Activated CD4-positive, alpha-beta T cell treated with anti-CD3 and anti-CD28 coated beads for 1 hour (primary cell): ENCODE measurements at places on chromosomes 2 and 18.

DNA sequence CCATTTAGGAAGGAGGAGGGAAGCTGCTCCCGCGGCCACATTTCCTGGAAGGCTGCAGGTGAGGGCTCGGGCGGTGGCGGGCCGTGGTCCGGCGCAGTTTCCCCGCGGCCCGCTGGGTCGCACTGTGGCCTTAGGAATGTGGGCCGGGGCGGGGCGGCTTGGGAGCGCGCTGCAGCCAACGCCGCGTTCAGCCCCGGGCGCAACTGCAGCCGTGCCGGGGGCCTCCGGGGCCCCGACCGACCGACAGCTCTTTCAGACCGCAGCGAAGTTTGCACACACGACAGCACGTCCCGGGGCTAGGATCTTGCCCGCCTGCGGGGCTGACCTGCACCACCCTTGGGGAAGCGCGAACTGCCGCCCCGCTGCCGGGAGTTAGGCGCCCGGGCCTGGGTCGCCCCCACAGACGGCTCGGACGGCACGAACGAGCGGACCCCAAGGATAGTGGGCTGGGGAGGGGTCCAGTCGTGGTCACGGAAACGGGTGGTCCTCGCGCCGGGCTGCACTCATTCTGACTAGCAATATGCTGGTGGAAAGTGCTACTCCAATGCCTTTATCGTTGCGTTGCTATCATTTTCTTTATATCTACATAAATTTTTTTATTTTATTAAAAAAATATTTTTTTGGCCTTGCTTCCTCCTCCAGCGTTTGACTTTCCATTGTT lies 69.9 kb upstream of the DLX2 start:
- DNase-seq: peak; percentile 53

- no peak for DNase-seq
Observed at GRCh38 chr2:69020496-69021426, 7.8 kb downstream of the ANTXR1 start.

- DNase-seq: no peak
Observed at GRCh38 chr2:100417711-100418124, 250 bp upstream of the CHST10 start.

DNA sequence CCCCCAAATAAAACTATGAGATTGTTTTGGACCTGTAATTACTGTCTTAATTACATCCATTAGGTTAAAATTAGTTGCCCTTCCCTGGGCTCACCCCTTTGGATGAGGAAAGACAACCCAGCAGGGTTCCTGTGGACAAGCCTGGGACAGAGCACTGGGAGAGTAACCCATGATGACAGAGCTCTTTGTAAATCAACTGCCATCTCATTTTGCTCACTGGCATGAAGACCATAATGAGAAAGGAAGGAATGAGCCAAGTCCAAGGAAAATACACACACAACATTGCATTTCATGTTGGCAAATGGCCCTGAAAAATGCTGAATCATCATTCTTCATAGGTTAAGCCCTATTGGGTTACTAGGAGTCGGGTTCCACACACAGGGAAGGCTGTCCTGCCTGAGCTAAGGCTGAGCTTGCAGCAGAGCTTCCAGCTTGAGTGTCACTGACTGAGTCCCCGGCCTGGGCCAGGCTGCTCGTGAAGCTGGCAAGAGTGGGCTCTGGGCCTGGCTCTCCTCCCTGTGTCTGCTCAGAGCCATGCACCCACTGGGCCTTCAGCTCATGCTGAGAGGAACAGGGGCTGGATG lies 94.1 kb upstream of the ACAA2 start:
- DNase-seq: no peak

GRCh38 chr18:76684265-76684664 lies 138.1 kb upstream of the ZNF236 start:
- DNase-seq: no peak

DNA sequence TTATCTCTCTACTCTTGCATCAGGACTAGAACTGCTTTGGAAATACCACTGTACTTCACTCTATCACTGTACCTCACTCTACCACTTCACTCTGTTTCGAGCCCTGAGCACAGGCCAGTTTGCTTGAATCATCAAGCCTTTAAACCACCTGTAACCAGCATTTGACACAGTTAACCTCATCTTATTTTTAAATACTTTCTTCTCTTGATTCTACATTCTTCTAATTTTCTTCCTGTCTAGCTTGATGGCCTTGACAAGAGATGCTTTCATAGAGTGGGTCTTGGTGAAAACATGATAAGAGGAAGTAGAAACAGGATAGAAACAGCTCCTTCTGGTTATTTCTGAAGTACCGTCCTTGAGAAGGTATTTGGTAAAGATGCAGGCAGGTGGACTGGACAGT lies 78.1 kb downstream of the SPIRE1 start:
- no peak for DNase-seq

DNA sequence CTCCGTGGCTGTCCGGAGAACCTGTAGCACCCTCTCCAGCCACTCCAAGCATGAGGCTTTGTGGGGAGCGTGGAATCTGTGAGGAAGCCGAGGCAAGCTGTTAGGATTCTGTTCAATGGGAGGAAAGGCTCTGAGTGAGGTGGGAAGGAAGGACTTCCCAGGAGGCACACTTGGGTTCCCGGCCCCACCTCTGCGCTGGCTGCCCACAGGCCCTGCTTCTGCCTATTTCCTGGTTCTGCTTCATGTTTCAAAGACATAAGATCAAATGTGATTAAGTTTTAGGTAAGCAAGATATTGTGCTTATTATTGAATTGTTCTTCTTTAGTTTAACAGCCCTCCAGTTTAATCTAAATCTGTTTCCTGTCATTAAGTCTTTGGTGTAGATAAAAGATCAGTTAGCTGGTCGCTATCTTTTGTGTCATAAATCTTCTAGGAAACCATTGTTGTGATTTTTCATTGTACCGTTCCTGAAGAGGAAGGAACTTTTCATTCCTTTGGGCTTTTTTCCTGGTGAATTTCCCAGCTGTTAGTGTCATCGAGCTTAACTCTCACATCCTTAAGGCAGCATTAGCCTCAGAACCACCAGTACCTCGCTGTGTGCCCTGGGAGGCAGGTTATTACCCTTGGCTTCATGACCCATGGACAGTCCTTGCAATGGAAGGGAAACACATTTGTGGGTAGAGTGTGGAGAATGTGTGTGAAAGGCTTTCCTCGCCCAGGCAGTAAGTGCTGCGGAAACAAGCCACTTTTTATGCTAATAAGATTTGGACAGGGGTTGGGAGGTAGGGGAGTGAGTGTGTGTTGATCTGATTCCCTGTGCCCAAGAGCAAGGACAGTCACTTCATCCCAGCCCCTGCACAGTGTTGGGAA lies 61.9 kb upstream of the ALPP start:
- DNase-seq: no peak

DNA sequence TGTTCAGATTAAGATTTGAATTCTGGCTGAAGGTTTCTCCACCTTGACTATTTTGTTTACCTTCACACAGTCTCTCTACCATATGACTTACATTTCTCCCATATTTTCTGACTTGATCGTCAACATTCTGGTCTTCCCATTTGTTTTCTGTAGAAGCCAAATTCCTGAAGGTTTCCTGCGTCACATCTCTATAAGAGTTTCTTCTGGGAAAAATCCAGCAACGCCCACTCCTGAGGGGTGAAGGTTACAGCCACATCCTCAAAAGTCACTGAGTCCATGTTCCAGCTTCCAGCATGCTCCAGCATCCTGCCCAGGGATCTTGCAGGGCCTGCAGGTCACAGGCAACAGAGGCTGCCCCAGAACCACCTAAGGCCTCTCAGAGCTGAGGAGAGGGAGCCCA lies 47.5 kb downstream of the NBEAL1 start:
- no peak for DNase-seq

DNA sequence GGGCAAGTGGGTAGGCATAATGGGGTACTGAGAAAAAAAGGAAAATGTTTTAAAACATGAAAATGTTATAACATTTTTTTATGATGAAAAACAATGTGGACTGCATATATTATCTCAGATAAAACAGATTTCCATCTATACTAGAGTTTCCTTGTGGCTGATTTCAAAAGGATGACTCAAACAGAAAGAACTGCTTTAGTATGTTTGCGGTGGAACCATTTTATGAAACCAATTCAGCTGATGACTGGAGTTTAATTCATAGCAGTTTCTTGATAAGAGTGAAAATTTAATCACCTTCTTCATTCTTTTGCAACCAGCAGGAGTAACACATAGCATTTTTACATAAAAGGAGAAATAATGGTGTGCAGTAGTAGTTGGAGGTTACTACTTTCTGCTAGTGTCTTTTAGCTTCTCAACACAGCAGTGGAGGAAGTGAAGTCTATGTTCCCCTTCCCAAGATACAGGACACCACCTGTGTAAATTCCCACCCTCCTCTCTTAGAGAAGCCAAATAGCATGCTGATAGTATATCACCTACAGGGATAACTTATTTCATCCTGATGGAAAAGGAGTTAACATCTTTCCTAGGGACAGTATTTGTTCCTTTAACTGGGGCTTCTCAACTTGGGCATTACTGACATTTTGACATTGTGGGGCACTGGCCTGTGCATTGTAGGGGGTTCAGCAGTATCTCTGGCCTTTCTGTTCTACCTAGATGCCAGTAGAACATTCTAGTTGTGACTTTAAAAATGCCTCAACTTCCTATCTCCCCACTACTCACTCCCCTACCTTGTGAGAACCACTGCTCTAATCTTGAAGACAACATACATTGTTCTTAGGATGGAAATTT lies 29.9 kb downstream of the PELI1 start:
- DNase-seq: no peak

GRCh38 chr2:40540026-40540425 lies 88.1 kb upstream of the SLC8A1 start:
- no peak for DNase-seq
